ENCODE measurements at places on chromosomes 4 and X.

DNA sequence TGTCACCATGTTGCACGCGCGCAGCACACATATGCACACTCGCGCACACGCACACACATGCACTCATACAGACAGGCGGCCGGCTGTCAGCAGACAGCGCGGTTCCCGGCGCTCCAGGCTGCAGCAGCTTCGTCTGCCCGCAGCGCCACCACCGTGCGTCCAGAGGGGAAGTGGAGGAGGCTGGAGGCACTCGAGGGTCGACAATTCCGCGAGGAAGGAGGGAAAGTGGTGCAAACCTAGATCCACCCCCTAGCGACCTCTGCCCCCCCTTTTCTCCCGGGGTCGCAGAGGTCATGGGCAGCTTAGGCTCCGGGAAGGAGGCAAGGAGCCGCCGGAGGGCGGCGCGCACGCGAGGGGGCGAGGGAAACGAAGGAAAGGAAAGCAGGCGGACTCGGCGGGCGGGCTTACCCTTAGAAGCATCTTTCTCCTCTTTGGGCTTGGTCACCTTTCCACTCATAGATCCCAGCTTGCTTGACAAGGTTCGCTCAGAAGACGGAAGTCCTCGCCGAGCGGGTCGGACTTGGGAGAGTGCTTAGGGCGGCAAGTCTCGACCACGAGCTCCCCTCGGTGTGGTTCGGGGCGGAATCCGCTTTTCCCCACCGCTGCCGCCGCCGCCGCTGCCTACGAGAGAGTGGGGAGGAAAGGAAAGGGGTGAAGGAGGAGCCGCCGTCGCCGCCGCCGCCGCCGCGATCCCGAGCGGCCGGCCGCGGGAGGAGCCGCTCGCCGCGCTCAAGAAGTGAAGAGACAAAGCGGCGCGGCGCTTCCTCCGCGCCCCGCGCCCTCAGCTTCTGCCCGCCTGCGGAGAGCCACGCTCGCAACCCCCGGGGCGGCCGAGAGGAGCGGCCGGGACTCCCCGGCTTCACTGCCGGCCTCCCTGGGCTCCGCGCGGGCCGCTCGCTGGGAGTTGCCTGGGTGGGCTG lies 326.6 kb upstream of the F9 start:
- no peak for DNase-seq

DNA sequence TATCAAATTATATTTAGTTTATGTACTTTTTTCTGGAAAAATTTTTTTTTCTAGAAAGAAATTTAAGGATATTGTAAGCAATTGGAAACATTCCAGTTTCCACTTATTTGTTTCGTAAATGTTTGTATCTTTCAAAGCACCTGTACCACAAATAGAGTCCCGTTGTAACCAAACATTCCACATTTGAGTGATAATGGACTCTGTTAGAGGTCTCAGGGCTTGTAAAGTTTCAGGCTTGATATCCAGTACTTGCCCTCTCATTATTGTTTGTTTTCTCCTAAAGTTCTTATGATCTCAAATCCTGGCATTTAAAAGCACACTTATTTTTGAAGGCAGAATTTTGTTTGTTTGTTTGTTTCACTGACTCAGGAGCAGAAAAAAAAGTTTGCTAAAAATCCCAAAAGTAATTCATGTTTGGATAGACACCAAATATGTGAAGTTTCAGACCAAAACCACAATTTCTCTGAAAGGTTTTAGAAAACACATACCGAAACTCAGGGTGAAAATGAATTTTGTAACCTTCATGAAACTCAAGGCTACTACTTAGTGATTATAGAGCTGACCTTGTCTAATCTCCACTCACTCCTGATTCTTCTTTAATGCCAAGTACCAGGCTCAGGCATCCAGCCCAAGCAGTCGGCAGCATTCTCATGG lies 5.7 kb upstream of the TMEM192 start:
- DNase-seq: no peak

DNA sequence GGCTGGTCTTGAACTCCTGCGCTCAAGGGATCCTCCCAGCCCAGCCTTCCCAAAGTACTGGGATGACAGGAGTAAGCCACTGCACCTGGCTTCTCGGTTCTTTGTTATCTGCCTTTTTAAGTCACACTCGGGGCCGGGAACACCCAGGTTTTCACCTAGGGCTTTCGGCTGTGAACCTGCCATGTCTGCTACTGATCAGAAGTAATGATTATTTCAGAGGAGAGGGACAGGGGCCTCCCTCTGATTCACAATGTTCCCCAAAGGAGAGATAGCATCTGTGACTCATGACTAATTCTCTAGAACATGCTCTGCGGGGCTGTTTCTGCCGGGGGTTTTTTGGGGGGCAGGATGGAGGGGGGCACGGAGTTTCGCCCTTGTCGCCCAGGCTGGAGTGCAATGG lies 26.9 kb downstream of the CRLF2 start:
- no peak for DNase-seq

DNA sequence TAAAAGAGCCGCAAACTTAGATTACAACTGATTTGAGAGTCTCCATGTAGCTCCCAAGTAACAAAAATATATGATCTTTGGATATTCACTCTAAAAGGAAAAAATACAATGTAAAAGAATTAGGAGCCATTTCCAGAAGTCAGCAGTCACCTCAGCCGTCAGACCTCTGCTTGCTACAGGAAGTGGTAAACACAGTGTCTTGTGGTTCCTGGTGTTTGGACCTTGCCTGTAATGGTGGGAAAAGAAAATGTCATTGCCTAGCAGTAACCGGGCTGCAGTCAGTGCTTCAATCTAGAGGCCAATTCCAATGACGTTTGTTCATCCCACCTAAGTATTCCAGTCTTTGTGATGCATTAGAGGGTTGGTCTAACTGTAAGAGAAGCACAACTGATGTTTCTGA lies 28.9 kb upstream of the SMIM31 start:
- DNase-seq: no peak

DNA sequence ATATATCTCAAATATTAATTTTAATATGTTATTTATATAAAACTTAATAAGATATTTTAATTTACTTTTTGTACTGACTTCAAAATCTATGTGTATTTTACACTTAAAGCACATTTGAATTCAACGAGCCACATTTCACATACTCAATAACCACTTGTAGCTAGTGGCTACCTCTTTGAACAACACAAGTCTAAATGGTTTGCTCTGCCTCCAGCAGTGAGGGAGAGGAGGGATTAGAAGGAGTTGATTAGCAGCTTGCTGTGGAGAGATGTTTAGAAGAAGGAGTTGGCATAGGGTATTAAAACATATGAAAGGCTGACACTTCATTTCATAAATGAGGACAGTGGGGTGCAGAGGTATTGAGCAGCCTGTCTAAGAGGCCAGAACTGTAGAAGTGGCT lies 124.0 kb downstream of the ARHGAP24 start:
- DNase-seq: no peak

DNA sequence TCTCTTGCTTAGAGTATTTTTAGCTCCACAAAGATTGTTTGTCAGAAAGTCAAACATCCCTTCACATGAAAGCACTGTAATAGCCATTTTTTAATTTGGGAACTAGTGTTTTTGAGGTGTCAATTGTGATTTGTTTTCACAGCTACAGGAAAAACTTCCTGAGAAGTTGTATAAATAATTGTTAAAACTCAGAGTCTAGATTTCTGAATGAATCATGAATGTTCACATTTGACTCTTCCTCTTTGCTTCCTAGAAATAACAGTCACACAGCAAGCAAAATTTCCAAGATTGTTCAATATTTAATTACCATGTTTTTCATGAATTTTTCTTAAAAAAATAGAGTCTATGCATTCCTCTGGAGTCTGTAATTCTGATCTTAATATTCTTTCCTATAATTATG lies 156.9 kb upstream of the SLC7A11 start:
- DNase-seq: no peak

DNA sequence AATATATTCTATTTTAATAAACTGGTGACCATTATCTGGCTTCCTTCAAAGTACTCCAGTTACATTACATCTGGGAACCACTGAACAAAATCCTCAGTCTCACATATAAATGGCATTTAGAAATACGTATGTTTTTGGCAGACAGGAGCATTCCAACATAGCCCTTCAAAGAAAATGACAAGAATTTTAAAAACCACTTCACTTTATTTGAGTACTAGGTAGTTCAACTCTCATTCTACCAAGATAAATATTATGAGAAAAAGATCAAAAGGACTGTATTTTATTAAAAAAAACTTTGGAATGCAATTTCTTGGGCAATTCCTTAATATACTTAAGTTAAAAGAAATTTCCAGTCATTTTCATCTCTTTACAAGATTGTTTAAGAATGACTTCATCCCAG lies 17.6 kb downstream of the TNIP3 start:
- no peak for DNase-seq
